GM10248 (cell line): ENCODE measurements at places on chromosomes 3 and 15.

GRCh38 chr3:141332416-141332815, 35.9 kb upstream of the ZBTB38 start:
- no peak for DNase-seq

GRCh38 chr3:65619451-65619881, 419.3 kb downstream of the MAGI1 start:
- DNase-seq = no peak

DNA sequence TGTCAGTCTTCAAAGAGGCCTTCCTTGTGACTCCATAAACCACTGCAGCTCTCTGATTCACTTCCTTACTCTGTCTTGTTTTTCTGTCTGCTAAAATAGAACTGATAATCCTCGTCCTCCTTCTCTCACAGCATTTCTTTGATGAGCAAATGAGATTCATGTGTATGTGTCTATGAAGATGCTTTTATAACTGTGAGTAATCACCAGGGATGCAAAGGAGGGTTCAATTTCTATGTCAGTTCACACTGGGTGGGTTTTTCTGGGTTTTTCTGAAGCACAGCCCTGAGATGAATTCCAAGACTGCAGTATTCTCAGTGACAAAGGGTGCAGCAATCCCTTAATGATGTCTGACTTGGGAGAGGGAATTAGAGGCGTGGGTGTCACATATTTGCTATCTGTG, 746.6 kb upstream of the CFAP20DC start:
- DNase-seq = no peak

DNA sequence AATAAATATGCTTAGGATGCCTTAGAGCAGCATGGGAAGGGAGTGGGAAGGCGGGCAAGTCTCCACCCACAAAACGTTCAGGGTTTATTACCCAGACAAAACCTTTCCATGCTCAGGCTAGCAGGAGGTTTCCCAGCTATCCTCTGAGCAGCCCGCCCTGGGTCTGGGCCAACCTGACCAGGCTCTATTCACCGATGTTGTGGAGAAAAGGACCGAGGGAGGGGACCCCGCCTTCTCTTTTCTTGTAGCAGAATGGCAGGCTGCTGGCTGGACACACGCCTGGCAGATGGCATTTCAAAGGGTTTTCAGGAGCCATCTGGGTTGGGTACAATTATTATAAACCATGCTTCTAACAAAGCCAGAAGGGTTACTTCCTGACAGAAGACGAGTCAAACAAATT, 540.9 kb downstream of the MAGI1 start:
- no peak for DNase-seq

DNA sequence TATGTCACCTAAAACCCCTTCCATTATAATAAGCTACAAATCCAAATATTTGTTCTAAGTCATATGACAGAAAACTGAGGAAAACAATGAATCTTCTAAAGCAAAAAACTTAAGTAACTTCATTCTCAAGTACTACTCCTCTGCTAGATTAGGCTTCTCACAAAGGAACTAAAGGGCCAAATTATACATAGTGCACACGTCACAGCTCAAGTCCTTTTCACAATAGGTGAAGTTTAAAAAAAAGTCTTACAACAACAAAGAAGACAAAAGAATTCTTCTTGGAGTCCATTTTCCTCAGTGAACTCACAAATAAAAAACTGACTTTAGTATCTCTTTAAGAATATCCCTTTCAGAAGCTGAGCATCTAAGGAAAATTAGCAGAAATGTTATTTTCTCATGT, 479.9 kb downstream of the MAGI1 start:
- no peak for DNase-seq

DNA sequence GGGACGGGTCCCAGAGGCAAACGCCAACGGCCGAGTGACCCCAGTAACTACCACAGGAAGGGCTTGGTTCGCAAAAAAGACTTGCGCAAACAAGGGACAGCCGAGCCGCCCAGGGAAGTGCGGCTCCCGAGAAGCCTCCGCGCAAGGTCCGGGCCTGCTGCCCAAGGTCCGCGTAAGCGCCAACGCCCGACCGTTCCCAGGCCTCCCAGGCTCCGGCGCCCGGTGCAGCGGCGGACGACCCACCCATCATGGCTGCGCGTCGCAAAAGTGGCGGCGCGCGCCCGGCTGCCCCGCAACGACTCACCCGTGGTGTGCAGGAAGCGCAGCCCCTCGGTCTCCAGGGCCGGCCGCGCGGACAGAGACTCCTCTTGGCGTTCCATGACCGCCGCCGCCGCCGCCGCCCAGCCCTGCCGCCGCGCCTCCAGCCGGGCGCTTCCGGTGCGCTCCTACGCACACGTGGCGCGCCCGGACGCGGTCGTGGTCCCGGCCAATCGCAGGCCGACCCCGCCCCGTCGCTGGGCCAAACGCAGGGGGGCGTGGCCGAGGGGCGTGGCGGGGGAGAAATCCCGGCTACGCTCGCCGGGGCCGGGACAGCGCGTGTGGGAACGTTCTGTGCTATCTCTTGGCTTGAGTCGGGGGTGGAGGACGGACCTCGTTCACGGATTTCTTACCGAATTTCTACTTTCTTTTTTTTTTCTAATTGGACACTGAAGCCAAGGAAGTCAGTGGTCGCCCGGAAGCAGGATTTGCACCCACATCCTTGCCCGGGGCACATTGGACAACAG, at the start of gene SELENOS:
SELENOS (minus strand) TSS at position 448 of the 785 bp plus-strand sequence; CDS start at position 380, 68 bp downstream.
- peak; percentile 94 for DNase-seq

GRCh38 chr3:65318231-65318630, 630.4 kb upstream of the ADAMTS9 start:
- no peak for DNase-seq

DNA sequence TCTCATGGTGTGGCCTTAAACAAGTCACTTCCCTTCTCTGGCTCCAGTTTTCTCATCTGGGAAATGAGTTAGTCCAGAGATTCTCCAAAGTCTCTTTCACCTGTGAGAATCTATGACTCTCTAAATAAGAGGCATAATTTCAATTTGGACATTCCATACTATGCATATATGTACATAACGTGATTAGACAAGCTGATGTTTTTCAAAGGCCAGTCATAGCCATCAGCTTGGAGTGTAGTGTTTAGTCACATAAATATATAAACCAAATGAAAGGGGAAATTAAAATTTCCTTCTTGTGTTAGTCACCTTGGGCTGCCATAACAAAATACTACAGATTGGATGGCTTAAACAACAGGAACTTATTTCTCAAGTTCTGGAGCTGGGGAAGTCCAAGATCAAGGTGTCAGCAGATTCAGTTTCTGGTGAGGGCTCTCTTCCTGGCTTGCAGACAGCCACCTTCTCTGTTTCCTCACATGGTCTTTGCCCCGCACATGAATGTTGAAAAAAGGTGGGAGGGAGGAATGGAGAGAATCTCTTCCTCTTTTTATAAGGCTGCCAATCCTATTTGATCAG, 19.4 kb downstream of the TMEM41A start:
- no peak for DNase-seq

GRCh38 chr3:194224471-194225417, 88.8 kb downstream of the HES1 start:
- no peak for DNase-seq
